ENCODE measurements at places on chromosomes 5 and 9. TPM values are rescaled to one million over a fixed set of nuclear protein-coding genes. Genes with fewer than 3 reads are reported as not detected.

The COL27A1 gene
- 14.6 TPM for total RNA-seq

The EPB41L4A gene
- total RNA-seq: 1.5 TPM

The IFNA13 gene
- total RNA-seq: not detected

The CDH10 gene
- 0.18 TPM for total RNA-seq

The DDX4 gene
- not detected for total RNA-seq

The TRPM6 gene
- total RNA-seq: 1.3 TPM

The STK32A gene
- 0.50 TPM for total RNA-seq

The SAPCD2 gene
- total RNA-seq: 25.3 TPM

The DCANP1 gene
- not detected for total RNA-seq

The TSSK1B gene
- not detected for total RNA-seq

The ANXA1 gene
- 1,202 TPM for total RNA-seq
